LNCaP clone FGC (cell line): ENCODE measurements at places on chromosomes 13 and 19.
A peak's percentile ranks its signal among the peaks of the same experiment; 100 is the strongest.

DNA sequence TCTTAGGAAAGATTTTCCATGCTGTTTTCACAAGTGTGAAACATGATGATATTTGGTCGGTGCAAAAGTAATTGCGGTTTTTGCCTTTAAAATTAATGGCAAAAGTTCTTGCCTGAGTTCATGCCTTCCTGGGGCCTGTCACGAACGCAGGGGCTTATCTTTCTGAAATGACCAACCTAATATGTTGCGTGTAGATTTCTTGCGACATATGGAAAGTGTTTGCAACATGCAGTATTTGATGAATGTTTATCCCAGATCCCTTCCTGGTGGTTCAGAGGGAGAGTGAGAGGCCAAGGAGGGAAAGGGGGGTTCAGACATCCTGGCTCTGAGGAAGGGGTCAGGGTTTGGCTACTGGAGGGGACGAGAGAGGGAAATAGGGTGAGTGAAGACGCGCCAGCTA is 72.0 kb downstream of the TEX29 start:
- no peak for DNase-seq

DNA sequence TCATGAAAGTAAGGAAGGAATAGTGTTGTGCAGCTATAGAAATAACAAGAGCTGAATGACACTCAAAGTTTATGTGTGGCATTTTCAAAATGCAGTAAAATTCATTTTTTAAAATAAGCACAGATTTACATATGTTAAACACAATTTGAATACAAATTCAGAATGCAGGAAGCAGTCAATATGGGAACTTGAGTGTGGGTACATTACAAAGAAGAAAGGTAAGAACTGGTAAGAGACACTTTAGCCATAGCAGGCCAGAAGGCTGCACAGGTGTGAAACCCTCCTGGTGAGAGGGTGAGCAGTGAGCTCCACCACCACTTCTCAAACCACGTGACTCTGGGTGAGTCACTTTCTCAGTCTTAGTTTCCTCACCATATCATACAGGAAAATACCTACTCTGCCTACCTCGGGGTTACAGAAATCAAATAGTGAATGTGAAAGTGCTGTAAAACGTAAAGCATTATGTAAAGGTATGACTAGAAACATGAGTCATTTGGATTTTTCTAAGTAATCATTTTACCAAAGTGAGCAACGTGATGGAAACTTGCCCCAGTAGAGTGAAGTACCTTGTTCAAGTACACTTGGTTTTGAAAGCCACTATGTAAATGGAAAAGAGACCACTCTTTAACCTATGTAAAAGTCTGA is 40.5 kb downstream of the USP12 start:
- no peak for DNase-seq

GRCh38 chr19:56091066-56091490 is 30.0 kb downstream of the ZNF787 start:
- DNase-seq: peak; percentile 27

- no peak for DNase-seq
Observed at GRCh38 chr13:39616087-39616694, 13.2 kb upstream of the LHFPL6 start.

DNA sequence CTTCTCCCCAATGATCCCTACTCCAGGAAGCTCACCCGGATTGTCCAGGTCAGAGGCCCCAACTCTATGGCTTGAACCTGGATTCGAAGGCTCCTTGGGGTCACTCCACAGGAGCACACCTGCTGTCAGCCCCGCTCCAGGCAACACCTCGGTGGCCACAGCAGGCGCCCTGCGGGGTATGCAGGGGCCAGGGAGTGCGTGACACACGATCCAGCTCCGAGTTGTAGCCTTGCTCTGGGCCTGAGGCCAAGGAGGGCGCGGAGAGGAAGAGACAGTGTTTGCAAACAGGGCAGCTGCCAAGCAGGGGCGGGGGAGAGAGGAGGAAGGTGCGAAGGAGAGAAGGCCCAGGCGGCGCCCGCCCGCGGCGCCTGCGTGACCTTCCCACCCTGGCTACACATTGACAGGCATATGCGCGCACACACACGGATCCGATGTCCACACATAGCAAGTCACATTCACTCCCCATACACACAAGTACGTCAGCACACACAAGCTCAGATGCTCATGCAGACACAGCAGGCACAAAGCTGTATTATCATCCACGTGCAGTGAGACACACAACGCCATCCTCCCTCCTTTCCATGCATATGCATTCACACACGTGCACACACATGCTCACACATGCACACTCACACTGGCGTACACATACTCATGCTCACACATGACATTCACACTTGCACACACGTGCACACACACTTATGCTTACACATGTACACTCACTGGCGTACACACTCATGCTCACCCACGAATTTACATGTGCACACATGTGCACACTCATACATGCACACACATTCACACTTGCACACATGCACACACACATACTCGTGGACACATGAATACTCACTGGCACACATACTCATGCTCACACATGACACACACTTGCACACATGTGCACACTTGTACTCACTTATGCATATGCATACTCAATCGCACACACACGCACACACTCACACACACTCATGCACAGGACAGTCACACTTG is 10.4 kb downstream of the SBK2 start:
- peak; percentile 75 for DNase-seq

GRCh38 chr13:51385114-51385513 is 45.6 kb downstream of the SERPINE3 start:
- DNase-seq: no peak

GRCh38 chr13:103815619-103816018 is 749.4 kb upstream of the SLC10A2 start:
- DNase-seq: no peak

GRCh38 chr13:33270895-33271538 is 14.5 kb downstream of the STARD13 start:
- peak; percentile 36 for DNase-seq

- no peak for DNase-seq
Observed at GRCh38 chr13:109012115-109012514, 382.7 kb downstream of the MYO16 start.

DNA sequence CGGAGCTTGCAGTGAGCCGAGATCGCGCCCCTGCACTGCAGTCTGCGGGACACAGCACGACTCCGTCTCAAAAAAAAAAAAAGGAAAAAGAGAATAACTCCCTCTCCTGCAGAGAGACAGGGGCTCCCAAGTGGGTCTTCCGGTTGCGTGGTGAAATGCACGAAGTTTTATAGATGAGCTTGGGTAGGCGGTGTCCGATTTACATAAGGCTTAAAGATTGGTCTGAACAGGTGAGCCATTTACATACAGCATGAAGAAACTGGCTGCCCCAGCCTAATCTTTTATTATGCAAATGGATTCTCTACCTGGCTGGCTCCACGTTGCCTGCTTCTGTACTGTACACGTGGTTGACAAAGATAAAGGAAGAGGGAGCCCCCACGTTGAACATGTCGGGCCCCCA is 19.5 kb downstream of the ADGRE2 start:
- DNase-seq: peak; percentile 36
